ENCODE measurements at places on chromosomes 3 and 15. TPM values are rescaled to one million over a fixed set of nuclear protein-coding genes. Genes with fewer than 3 reads are reported as not detected.

GRCh38 chr3:124582196-124582595 is 148.1 kb upstream of the UMPS start:
- DNase-seq, result no peak

- DNase-seq, result no peak
These were observed 9.3 kb upstream of the SSUH2 start for GRCh38 chr3:8653800-8654408.

DNA sequence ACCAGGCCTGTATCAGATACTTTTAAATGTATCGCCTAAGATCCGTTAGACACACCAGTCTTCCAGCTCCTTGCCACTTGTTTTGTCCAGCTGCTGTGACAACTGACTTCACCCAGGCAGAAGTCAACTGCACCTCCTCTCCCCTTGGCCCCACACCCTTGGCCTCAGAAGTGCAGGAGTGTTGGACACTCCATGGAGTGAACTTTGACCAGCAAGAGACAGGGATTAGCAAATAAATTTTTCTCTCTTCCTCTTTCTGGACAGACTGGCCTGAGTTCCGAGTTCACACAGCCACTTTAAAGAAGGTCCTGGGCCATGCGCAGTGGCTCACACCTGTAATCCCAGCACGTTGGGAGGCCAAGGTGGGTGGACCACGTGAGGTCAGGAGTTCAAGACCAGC is 2.9 kb upstream of the CLN6 start:
- DNase-seq, result no peak

ZNF770 gene
- total RNA-seq, result 43.3 TPM
